Activated CD8-positive, alpha-beta memory T cell treated with anti-CD3 and anti-CD28 coated beads for 4 hours (primary cell): ENCODE measurements at places on chromosomes 11 and 22.

DNA sequence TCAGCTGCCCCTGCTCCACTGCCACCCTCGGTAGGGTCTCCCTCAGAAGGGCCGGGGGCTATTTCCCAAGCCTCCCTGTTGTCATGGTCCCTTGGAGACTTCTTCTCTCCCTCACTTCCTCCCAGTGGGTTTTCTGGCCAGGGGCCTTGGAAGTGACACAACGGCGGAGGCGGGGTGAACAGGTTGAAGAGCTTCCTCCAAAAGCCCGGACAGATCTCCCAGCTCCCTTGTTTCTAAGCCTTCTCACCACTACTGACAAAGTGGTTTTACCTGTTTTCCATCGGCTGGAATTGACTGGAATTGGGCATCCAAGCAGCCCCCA is 14.5 kb downstream of the MYH9 start:
- DNase-seq, result no peak

GRCh38 chr22:37746366-37747079 is 49.7 kb downstream of the TRIOBP start:
- DNase-seq, result no peak

DNA sequence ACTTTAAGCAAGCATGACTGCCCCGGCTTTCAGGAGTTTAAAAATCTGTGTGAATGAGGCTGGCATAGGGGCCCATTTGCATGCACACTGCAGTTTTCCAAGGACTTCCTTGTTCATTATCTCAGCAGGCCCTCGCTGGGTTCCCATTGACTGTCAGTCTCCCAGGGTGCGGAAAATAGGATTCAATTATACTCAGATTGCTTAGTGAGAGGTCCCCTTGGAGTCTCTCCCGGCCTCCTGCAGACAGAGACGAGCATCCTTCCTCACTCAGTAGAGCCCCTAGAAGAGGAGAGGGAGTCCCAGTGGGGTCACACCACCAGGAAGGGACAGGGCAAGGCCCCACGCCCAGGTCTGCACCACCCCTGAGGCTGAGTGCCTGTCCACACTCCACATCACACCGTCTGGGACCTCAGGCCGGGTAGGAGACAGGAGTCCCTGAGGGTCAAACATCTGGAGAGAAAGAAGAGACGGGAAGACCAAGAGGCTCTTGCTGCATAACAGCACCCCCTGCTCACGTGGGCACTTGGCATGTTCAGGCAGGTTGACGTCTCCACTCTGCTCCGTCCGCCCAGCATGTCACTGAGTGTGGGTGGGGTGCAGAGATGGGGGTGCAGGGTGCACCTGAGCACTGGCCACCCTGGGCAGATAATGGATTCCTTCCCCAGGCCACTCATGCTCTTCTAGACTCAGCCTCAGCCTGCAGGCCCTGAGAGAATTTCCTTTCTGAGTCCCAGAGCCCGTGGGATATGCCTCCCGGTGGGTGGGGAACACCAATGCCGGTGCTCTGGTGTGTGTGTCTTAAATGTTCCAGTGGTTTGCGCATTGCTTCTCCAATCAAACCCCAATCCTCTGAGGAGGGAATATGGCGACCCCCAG is 58.8 kb downstream of the MCM5 start:
- DNase-seq, result no peak

- no peak for DNase-seq
These were observed 86.0 kb upstream of the TP53I11 start for GRCh38 chr11:45036733-45037132.

DNA sequence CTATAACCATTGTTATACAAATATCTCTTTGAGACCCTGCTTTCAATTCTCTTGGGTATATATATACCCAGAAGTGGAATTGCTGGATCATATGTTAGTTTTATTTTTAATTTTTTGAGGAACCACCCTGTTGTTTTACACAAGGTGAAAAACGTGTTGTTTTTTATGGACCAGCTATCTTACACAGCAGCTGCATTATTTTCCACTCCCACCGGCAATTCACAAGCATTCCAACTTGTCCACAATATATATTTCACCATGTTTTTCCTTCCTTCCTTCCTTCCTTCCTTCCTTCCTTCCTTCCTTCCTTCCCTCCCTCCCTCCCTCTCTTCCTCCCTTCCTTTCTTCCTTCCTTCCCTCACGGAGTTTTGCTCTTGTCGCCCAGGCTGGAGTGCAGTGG is 6.3 kb upstream of the APOL5 start:
- DNase-seq, result no peak

DNA sequence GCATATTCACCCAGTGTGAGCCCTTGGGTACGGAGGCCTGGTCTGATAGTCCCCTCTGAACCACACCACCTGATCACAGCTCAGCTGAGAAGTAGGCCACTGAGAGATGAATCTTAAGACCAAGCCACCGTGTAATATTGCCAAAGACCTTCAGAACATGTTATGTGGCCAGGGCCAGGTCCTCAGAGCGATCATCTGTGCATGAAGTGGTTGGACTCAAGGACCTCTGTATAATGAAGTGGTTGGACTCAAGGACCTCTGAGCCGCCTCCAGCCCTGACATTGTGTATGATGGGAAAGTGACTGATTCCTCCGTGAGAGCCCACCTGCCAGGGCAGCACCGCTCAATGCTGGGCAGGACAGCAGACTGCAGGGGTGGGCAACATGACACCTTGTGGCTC is 70.2 kb downstream of the TP53I11 start:
- no peak for DNase-seq

- no peak for DNase-seq
These were observed 5.6 kb downstream of the VWA5A start for GRCh38 chr11:124120891-124121290.

GRCh38 chr11:64556044-64556720 is 34.8 kb upstream of the SLC22A12 start:
- DNase-seq, result no peak

DNA sequence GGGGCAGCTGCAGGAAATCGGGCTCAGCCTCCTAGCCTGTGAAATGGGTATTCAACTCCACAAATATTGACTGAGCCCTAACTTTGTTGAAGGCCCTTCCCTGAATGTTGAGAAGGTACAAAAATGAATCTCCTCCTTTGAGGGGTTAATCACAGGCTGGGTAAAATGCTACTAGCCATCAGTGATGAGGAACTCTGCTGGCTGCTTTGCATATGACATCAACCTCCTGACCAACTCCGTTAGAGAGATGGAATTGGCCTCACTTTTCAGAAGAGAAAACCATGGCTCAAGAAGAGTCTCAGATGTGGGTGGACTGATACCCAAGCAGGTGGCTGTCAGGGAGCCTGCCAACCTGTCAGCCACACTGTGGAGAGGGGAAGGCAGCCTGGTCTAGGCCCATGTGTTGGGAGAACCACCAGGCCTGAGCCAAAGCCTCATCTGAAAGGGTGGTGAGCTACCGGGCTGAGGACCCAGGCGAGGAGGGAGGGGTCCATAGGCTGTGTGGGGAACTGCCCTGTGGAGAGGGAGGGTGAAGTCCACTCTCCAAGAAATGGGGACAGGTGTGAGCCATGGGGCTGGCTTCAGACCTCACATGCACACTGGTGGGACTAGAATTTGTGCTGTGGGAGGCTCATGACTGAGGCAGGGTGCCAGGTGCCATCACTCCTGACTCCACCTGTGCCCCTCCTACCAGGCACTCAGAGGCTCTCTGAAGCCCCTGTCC is 11.8 kb downstream of the CDCA5 start:
- no peak for DNase-seq

- no peak for DNase-seq
These were observed at the start of gene KCNA4 for GRCh38 chr11:30016588-30017363. KCNA4 (minus strand) TSS chr11:30017030; CDS start chr11:30012678, 4,352 bp downstream.

DNA sequence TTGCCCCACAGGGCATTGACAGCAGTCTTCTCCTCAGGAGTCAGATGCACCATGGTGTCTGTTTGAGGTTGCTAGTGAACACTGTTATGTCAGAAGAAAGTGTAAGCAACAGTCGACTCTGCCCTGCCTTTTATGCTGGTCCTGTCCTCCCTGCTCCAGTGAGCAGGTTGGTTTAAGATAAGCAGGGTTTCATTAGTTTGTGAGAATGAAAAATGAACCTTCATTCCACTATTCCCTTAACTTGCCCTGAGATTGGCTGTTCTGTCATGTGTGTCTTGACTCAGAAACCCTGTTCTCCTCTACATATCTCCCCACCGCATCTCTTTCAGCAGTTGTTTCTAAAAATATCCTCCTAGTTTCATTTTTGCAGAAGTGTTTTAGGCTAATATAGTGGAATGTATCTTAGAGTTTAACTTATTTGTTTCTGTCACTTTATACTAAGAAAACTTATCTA is at the start of gene HBD:
TSS of gene HBD (minus strand) at position 103 of the 454 bp plus-strand sequence. CDS start at position 53, 50 bp downstream.
- no peak for DNase-seq

- no peak for DNase-seq
These were observed 3.5 kb upstream of the ACAT1 start for GRCh38 chr11:108117746-108118371.

- no peak for DNase-seq
These were observed 6.7 kb downstream of the ANKRD13D start for GRCh38 chr11:67295846-67296245.

GRCh38 chr11:41978945-41979344 is 519.5 kb upstream of the LRRC4C start:
- DNase-seq, result no peak

- DNase-seq, result no peak
These were observed 240.5 kb upstream of the API5 start for GRCh38 chr11:43071338-43071737.

GRCh38 chr22:44410451-44410991 is 87.5 kb downstream of the RTL6 start:
- no peak for DNase-seq

- no peak for DNase-seq
These were observed 761 bp upstream of the TMEM25 start for GRCh38 chr11:118530180-118530682.

DNA sequence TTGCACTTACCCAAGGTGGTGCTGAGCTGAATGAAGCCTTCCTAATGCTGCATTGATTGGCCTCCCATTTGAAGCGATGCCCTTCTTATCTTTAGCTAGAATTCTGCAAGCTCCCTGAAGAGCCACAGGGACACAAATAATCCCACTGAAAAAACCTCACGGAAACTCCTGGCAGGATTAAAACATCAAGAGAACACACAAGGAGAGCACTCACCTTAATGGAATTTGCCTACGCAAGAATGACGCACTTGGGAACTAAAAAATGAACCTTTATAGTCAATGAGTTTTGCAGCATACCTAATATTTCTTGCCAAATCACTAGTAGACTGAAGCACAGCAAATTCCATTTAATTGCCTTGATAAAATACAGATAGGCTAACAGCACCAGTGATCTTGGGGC is 232.8 kb upstream of the UBASH3B start:
- no peak for DNase-seq

GRCh38 chr22:32828150-32828549 is 26.6 kb downstream of the TIMP3 start:
- DNase-seq, result no peak

GRCh38 chr11:10413268-10413667 is 41.8 kb upstream of the AMPD3 start:
- DNase-seq, result peak; percentile 6

- no peak for DNase-seq
These were observed 27.2 kb downstream of the OR52B2 start for GRCh38 chr11:6142936-6143335.
